Spinal cord (tissue), 10 donors: ENCODE measurements at places on chromosomes 3 and 15. TPM values are rescaled to one million over a fixed set of nuclear protein-coding genes. Genes with fewer than 3 reads are reported as not detected.

Gene VGLL3
- 17.5 TPM for total RNA-seq

- H3K4me1 ChIP-seq = peaks cover 7% of the 10 kb centered on the region
- peak overlapping the region; percentile 59 for H3K4me3 ChIP-seq
- H3K36me3 ChIP-seq = peaks cover 4% of the 10 kb centered on the region
- H3K27ac ChIP-seq = no peak overlapping the region
Observed at GRCh38 chr15:91021516-91022074, 799 bp downstream of the VPS33B start.

Gene MST1
- 31.6 TPM for total RNA-seq

Gene CAPN3
- 34.6 TPM for total RNA-seq

DNA sequence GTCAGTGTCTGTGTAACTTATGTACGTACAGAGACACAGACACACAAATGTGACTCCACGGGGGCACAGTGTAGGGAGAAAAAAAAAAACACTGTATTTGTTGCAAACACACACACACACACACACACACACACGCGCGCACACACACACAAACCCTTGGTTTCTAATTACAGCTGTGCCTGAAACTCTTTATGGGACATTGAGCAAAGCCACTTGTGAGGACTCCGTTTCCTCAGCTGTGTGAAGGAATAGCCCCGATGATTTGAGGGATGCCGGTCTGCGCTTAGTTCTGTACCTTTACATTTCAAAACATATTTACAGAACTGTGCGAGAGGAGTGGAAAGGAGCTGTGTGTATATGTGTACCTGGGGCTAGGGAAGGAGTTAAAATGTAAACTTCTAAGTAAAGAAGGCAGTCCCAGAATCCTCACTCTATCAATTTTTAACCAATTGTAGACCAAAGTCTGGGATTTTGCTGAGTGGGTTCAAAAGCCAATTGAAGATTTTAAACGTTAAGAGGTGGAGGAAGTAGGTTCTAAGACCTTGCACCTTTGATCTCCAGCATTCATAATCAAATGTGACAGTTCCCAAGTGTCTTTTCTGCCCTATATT, 5.3 kb upstream of the BCL6 start:
- H3K27ac ChIP-seq = no peak overlapping the region
- peak overlapping the region; percentile 19 for H3K4me3 ChIP-seq
- H3K4me1 ChIP-seq = peaks cover 8% of the 10 kb centered on the region
- H3K27me3 ChIP-seq = peaks cover 4% of the 10 kb centered on the region
- DNase-seq = peak; percentile 31

- no peak overlapping the region for H3K27ac ChIP-seq
- no peaks in the 10 kb centered on the region for H3K27me3 ChIP-seq
- no peaks in the 10 kb centered on the region for H3K36me3 ChIP-seq
- DNase-seq = peak; percentile 90
- H3K4me3 ChIP-seq = no peak overlapping the region
Observed at GRCh38 chr15:57213862-57214261, 162.4 kb upstream of the CGNL1 start.

Gene ANKRD63
- 0.28 TPM for total RNA-seq

- H3K4me1 ChIP-seq = peaks cover 22% of the 10 kb centered on the region
- no peak overlapping the region for H3K4me3 ChIP-seq
Observed at GRCh38 chr3:124763644-124764358, 33.5 kb downstream of the UMPS start.
